ENCODE measurements at places on chromosomes 2 and 18.

DNA sequence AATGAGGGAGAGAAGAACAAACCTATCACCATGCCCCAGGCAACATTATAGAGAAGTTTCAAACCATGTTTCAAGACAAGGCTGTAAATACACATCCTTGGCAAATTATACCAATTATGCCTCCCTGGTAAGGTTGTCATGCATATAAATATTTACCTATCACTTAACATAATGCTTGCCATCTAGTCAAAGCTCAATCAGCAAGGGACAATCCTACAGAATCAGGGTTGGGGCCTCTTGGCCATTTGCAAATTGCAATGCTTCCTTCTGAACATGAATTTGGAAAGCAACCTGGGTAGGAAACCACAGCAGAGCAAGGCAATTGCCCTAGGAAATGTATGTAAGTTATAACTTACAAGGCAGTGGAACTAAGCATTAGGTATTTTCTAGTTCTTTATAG lies 907.2 kb upstream of the CDH2 start:
- DNase-seq: no peak

- no peak for DNase-seq
Measured at GRCh38 chr18:60667016-60667415, 294.4 kb upstream of the MC4R start.

- no peak for DNase-seq
Measured at GRCh38 chr2:43196768-43197587, 29.4 kb downstream of the ZFP36L2 start.

- DNase-seq: no peak
Measured at GRCh38 chr2:152529420-152530115, 187.7 kb downstream of the PRPF40A start.

GRCh38 chr2:24024018-24024417 lies 14.1 kb downstream of the MFSD2B start:
- DNase-seq: no peak

DNA sequence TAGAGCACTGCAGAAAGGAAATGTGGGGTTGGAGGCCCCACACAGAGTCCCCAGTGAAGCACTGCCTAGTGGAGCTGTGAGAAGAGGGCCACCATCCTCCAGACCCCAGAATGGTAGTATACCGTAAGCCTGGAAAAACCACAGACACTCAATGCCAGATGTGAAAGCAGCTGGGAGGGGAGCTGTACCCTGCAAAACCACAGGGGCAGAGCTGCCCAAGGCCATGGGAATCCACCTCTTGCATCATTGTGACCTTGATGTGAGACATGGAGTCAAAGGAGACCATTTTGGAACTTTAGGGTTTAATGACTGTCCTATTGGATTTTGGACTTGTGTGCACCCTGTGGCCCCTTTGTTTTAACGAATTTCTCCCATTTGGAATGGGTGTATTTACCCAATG lies 75.3 kb upstream of the SERPINE2 start:
- DNase-seq: no peak

- DNase-seq: no peak
Measured at GRCh38 chr2:20333738-20334137, 16.9 kb downstream of the PUM2 start.

DNA sequence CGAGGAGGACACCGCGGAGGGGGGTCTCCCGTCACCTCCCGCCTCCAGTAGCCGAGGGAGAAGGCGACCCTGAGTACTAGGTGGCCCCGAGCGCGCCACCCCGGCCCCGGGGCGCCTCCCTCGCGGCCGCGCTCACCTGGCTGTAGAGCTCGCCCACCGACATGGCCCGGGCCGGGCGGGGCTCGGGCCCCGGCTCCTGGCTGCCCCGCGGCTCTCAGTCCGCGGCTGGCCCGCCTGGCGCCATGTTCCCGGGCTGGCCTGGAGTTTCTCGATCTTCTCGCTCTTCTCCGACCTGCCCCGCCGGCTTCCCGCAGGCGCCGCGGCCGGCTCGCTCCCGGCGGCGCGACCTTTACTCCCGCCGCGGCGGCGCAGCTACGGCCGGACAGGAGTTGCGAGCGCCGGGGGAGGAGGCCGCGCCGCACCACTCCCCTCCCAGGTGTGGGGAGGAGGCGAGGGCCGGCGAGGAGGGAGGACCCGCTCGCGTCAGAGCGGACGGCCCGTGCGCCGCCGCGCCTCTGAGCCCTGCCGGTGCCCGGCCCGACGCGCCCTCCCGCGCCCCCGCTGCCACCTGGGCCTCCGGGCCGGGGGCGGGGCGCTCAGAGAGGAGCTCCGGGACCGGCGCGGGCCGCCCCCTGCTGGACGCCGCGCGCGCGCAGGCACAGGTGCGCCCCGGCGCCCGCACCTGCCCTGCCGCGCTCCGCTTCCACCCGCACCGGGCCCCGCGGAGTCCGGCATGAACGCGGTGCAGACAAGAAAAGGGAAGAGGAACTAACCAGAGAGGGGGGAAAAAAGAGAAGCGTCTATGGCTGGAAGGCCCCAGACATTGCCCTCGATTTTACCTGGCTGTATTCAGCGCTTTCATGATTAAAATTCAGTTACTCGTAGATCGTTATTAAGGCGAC lies at the start of gene MYO5B:
Gene MYO5B, minus strand, starts transcription at position 517 of the 902 bp plus-strand sequence. Its CDS starts 354 bp downstream, at position 163.
- peak; percentile 55 for DNase-seq

GRCh38 chr2:119156891-119157773 lies 1.4 kb downstream of the C1QL2 start:
- no peak for DNase-seq

DNA sequence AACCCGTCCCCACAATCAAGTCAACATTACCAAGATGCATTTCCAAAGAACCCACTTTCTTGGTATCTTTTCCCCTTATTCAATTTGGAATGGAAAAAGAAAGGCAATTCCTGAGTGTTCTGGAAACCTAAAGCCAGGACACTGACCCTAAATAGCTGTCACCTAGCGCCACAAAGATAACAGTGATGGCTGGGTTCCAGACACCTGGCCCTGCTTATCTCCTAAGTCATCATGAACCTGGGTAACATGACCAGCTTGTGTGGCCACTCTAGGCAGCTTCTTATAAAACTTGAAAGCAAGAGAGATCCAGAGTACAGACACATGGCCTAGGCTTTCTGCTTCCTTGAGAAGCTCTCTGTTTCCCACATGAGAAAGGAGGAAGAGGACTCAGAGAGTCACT lies 95.4 kb downstream of the BOD1L2 start:
- DNase-seq: no peak

DNA sequence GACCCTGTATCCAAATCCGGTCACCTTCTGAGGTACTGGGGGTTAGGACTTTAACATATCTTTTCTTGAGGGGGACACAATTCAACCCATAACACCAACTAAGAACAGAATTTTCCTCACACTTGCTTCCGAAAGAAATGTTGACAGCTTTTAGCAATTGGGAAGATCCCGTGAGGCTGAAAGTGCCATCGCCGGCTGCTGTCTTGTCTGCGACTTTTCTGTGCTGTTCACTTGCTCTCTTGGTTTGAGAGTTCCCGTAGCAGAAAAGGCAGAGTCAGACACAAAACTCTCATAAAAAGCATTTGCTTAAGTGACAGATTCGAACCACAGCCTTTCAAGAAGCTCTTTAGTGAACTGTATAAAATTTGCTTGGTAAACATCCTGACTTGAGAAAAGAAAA lies 253.4 kb downstream of the ARHGAP15 start:
- DNase-seq: no peak

GRCh38 chr2:137872577-137872976 lies 91.7 kb upstream of the HNMT start:
- no peak for DNase-seq

GRCh38 chr18:4384932-4385331 lies 70.2 kb downstream of the DLGAP1 start:
- no peak for DNase-seq

DNA sequence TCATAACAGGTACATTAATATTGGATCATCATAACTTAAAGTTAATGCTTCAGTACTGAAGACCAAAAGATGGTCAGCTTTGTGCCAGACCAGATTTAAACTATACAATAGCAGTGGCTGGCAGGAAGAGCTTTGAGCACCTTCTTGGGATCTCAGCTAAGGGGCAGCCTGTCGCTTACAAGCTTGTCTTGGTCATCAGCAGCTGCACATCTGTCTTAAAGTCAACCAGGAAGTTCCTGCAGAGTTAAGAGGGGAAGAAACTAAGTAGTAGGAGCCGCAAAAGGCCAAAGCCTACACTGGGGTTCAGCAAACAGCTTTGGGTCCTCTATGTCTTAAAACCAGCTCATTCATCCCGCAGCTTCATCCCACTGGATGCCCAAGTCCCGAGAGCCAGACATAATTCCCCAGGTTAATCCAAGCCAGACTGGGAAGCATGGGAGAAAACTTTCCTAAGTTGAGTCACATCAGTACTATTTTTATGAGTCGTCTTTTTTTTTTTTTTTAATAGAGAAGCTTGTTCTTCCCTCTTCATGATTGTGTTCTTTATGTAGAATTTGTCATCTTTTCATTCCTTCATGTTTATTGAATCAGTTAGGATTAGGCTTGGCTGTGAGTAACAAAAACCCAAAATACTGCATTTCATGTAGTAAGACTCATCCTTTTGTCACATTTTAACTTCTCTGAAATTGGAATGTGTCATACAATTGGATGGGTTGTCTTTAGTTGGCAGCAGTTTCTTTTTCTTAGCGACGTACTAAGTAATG lies 59.3 kb downstream of the SERTAD2 start:
- no peak for DNase-seq

Measured in left renal pelvis (tissue), 4 donors.